ENCODE measurements at places on chromosomes 12 and 14.

DNA sequence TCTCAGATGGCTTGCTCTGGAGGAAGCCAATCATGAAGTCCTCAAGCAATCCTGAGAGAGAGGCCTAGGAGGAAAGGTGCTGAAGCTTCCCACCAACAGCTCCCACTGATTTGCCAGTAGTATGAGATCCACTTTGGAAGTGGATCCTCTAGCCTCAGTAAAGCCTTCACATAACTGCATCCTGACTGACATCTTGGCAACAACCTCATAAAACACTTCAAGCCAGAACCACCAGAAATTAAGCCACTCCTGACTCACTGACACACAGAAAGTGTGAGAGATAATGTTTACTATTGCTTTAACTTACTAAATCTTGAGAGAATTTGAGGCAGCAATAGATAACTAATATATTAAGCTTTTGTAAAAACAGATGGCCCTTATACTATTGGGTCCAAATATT lies 11.7 kb upstream of the TMX1 start:
- no peak for DNase-seq

DNA sequence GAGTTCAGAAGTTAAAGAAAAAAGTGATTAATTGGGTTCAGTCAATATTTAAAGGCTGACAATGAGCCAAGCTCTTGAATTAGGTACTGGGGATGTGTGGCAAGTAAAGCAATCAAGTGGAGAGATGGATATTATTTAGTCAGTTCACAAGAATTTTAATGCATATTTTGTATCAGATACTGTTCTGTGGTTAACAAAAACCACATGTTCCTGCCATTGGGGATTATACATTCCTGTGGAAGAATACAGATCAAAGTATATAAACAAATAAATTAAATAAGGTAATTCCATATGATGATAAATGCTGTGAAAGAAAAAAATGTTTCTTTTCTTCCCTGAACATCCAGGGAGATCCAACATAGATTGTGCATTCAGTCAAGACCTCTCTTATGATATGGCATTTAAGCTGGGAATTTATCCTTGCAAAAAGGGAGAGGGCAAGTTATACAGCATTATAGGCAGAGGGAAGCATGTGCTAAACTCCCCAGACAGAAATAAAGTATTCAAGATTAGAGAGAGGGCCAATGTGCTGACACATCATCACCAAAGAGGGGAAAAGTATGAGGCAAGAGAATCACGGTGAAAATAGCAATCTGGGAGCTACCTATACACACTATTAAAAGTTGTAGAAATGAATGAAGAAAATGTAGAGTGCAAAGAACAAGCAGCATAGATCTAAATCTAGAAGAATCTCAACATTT lies 17.6 kb upstream of the A2M start:
- no peak for DNase-seq

- no peak for DNase-seq
Observed at GRCh38 chr12:114769634-114770033, 85.7 kb upstream of the TBX3 start.

- DNase-seq = no peak
Observed at GRCh38 chr14:106530423-106531107, 1004.2 kb downstream of the TMEM121 start.

DNA sequence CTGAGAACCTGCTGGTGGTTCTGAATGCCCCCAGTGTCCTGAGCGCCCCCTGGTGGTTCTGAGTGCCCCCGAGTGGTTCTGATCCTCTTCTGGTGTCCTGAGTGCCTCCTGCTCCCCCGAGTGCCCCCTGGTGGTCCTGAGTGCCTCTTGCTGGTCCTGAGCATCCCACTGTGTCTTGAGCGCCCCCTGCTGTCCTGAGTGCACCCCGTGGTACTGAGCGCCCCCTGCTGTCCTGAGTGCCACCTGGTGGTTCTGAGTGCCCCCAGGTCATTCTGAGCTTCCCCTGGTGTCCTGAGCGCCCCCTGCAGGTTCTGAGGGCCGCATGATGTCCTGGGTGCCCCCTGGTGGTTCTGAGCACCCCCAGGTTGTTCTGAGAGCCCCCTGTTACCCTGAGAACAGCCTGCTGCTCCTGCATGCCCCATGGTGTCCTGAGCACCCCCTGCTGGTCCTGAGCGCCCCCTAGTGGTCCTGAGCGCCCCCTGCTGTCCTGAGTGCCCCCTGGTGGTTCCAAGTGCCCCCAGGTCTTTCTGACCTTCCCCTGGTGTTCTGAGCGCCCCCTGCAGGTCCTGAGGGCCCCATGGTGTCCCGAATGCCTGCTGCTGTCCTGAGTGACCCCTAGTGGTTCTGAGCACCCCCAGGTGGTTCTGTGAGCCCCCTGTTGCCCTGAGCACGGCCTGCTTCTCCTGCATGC lies 1165.4 kb downstream of the TMEM121 start:
- DNase-seq = no peak

DNA sequence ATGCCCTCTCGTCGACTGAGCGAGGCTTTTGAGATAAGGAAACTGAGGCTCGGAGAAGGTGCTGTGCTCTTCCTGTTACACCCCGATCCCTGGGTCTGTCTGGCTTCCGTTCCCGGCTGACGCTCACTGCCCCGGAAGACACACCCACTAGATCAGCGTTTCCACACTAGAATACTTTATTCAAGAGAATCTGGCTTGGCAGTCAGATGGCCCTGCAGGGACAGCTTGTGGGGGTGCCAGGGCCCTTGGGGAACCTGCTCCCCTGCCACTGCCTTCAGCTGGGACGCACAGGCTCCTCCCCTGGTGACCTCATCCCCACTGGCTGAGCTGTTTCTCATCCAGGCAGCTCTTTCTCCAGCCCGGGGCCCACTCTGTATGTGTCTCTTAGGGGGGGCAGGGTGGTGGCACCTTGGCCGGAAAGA lies 13.7 kb downstream of the PGF start:
- peak; percentile 18 for DNase-seq

GRCh38 chr12:80848858-80849257 lies 88.9 kb downstream of the LIN7A start:
- no peak for DNase-seq

GRCh38 chr12:26091822-26092221 lies 33.0 kb downstream of the BHLHE41 start:
- DNase-seq = no peak

DNA sequence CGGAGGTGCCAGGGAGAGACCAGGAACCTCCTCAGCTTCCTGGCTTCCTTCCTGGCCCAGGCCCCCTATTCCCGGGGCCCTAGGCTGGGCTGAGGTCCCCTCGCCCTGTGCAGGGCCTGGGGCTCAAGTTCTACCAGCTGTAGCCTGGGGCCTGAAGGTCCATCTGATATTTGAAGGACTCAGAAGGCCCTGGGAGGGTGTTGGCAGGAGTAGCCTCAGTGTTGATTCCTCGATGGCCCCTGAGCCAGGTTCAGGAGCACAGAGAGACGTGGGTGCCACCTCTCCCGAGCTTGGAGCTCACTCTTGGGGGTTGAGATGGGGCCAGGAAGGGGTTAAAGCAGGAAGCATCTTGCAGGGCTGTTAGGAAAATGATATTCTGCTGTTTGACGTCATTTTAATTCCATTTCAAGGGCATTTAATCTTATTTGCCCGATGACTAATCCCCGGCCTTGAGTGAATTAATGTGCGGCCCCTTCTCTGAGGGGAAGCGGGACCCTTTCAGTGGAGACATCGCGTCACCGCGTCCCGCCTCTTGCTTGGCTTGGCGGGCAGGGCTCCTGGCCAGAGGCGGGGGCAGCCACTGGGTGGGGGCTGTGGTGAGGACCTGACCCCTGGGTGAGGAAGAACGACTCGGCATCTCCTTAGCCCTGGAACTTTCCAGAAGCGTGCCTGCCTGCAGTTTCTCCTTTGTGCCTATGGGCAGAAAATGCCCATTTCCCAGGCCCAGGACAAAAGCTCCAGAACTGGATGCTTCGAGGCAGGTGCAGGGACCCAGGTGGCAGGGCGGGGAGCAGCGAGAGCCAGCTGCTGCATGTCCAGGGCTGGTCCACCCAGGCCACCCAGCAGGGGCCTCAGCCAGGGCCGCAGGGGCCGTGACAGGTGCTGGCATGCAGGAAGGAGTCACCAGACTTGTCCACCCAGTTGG lies 158.3 kb downstream of the KIF26A start:
- DNase-seq = no peak

GRCh38 chr12:43312991-43313505 lies 239.0 kb downstream of the ADAMTS20 start:
- no peak for DNase-seq

DNA sequence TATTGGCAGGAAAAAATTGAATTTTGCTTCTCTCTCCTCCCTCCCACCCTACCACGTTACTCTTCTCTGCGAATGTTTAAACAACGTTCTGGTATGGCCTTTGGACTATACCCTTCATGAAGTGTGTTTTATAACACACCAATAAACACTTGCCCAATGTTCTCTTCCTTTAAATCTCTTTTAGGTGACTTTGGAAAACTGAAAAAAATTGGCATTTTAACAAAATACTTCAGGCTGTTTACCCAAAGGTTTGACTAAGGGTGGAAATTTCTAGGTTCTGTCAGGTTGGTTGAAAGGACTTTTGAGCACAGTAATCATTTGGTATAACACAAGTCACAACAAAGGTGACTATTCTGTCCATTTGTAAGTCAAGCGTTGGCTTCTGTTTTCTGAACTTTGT lies 446.8 kb downstream of the AEBP2 start:
- DNase-seq = no peak

- no peak for DNase-seq
Observed at GRCh38 chr12:66194122-66194521, 5.1 kb downstream of the IRAK3 start.

GRCh38 chr12:47079981-47080724 lies 394 bp upstream of the AMIGO2 start:
- no peak for DNase-seq

DNA sequence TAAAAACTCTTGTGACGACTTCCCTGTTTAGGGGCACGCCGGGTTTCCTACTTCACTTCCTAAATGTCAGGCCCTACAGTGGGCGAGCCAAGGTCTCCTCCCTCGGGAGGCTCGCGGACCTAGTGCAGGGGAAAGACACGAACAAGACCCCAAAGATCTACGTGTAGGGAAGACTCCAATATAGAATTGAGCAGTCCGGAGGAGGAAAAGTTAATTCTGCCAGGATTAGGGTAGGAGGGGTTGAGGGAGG lies 564 bp downstream of the ATXN3 start:
- no peak for DNase-seq

- no peak for DNase-seq
Observed at GRCh38 chr14:101075025-101075800, 171.7 kb upstream of the RTL1 start.

DNA sequence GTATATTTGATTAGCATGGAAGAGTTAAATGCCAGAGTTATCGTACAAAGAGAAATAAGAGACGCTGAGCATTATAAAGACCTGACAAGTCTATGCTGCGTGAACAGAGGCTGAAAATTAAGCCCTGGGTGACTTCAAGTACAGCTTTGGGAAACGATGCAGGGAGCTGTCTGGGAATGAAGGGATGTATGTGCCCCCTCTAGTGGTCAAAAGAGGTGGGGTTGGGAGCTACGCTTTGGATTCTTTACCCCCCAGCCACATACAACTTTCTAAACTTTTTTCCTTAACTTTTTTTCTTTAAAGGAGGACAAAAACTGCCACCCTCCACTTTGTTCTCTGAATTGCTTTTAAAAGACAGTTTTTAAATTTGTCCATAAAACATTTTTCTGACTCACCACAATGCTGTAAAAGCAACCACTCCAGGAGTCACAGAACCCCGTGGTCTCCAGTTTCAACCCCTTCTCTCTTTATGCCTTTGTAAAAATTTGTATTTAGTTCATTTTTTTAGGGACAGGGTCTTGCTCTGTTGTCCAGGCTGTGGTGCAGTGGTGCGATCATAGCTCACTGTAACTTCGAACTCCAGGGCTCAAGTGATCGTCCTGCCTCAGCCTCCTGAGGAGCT lies 59.4 kb downstream of the ZNF664 start:
- no peak for DNase-seq

- no peak for DNase-seq
Observed at GRCh38 chr12:3775385-3776035, 22.6 kb upstream of the CRACR2A start.

- DNase-seq = no peak
Observed at GRCh38 chr12:97575403-97576193, 113.0 kb downstream of the RMST start.

DNA sequence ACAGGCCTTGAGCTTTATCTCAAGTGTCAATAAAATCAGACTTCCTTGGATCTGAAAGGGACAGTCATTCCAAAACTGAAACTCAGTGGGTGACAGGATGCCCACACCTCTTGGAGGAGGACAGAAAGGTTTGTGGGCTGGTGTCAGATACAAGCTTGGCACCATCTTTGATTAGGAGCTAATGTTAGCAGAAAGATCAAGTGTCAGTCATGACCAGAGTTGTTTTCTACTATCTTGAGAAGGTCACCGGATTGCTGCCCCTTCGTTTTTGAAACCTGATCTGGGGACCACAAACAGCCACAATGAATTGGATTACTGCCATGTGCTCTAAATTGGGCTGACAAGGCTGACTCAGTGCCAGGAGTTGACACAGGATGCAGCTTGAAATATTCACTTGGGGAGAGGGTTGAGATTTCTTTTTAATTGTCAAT lies 88.3 kb downstream of the OTOGL start:
- no peak for DNase-seq

- no peak for DNase-seq
Observed at GRCh38 chr12:82524641-82525040, 162.1 kb upstream of the TMTC2 start.

DNA sequence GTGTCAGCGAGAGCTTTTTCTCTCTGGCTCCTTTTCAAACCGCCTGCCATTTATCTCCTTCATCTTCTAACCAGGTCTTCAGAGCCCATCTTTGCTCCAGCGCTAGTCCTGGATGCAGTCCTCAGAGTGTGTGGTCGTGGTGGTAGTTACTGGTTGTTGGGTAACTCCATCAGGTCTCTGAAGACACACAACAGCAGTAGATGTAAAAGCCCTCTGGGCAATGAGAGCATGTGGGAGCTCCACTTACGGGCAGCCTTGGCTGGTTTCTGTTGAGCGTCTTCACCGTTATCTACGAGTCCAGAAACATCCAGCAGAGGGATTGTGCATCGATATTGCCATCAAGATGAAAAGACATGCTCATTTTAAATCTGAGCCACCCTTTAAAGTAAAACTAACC lies 61.2 kb downstream of the FBXL14 start:
- DNase-seq = no peak

GRCh38 chr14:86088156-86088555 lies 558.2 kb downstream of the FLRT2 start:
- no peak for DNase-seq

- DNase-seq = no peak
Observed at GRCh38 chr12:92551210-92551609, 151.6 kb upstream of the PLEKHG7 start.

DNA sequence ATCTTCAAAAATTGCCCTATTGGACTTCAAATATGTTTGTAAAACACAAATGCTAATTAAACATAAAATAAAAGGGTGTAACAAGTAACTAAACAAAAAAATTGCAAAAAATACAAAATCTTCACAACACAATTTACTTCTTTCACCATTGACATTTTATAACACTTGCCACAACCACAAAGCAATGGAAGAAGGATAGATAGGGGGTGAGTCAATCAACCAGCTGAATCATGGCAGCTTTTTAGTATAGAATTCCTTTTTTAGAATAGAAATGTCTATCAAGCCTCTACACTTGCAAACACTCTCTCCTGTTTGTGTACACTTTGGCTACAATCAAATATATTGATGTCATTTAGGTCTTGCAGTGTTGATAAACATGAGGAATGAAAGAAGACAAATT lies 232.7 kb downstream of the SLC16A7 start:
- no peak for DNase-seq
